ENCODE measurements at places on chromosomes 3 and 15.

GRCh38 chr3:190497811-190498210, 16.1 kb upstream of the IL1RAP start:
- DNase-seq: no peak

DNA sequence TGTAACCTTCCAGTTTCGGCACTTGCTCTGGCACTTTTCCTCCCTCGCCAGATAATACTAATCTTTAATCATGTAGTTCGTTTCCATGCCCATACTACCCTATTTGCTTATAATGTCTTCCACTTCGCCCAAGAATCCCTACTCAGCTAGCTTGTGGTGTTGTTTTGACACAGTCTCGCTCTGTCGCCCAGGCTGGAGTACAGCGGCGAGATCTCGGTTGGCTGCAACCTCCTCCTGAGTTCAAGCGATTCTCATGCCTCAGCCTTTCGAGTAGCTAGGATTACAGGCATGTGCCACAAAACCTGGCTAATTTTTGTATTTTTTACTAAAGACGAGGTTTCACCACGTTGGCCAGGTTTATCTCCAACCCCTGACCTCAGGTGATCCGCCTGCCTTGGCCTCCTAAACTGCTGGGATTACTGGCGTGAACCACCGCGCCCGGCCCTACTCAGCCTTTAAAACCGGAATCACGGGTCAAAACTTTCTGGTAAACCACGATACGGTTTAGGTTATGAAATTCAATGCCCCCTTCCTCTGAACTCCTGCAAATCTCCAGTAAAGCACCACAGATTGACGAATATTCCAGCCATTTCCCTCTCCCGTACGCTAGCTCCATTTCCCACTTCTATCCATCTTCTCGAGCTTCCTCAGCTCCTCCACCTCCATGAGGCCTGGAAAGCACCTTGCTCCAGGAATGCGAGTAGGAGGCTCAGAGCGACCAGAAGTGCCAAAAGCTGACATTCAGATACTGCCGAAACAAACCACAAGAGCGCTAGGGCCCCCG, 878 bp upstream of the RAD51 start:
- DNase-seq: peak; percentile 59

- DNase-seq: no peak
Measured at GRCh38 chr3:84074767-84075166, 884.0 kb upstream of the CADM2 start.

GRCh38 chr15:76380249-76380648, 43.7 kb downstream of the ISL2 start:
- DNase-seq: no peak

DNA sequence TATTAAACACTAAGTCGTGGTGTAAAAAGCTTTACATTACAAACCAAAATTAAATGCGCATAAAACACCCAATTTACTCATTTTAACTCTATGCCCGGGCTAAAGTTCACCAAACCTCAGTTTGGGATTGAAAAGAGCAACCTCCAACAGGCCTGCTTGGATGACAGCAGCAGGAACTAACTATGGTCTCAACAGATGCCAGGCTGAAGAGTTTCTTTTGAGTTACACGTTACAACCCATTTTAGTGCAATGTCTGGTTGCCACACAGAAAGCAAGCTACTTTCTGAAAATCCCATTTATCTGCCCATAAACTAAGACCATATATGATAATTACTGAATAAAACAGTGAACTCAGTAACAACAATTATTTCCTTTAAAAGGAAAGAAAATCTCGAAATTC, 2.2 kb downstream of the SATB1 start:
- DNase-seq: no peak

GRCh38 chr15:62457100-62457499, 292.0 kb upstream of the C2CD4B start:
- DNase-seq: no peak

GRCh38 chr3:184741798-184742675, 30.2 kb upstream of the MAGEF1 start:
- no peak for DNase-seq

DNA sequence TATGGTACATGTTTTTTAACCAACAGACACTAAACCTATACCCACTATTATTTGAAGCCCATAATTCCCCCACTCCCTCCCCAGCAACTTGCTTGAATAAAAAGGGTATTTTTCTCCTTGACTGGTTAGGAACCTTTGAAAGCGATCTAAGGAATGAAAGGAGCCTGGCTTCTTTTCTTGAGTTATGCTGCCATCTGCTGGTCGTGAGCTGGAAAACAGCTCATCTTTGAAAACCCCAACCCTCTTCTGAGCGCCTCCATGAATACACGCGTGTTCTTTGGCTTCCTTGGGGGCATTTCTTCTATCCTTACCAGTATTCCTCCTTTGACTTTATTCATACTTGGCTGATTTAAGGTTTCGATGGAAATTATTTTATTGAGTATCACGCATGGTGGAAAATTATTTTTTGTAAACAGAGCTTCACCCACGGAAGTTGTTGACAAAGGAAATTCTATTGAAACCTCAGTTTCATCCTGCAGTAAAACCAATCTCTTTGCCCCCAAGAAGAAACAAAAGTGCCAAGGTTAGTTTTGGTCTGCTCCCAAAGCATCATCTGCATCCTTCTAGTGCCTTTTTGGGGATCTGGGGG, 171.6 kb downstream of the SV2B start:
- DNase-seq: peak; percentile 73

DNA sequence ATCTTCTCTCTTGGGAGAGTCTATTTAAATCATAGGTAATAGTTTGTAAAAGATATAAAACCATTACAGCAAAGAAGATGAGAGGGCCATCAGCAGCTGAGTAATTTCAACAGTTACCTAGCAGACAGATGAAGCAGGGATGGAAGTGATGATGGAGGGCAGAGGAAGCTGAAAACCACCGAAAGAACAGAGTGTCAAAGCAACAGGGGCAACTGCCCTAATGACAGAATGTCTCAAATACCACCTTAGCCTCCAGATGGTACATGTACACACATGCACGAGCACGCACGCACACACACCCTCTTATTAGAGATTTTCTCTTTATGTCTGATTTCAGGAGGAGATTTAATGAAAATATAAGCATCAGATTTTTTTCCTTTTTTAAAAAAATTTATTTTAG, 64.5 kb downstream of the NEDD4 start:
- DNase-seq: no peak

- DNase-seq: no peak
Measured at GRCh38 chr3:24828551-24828950, 333.9 kb upstream of the THRB start.

DNA sequence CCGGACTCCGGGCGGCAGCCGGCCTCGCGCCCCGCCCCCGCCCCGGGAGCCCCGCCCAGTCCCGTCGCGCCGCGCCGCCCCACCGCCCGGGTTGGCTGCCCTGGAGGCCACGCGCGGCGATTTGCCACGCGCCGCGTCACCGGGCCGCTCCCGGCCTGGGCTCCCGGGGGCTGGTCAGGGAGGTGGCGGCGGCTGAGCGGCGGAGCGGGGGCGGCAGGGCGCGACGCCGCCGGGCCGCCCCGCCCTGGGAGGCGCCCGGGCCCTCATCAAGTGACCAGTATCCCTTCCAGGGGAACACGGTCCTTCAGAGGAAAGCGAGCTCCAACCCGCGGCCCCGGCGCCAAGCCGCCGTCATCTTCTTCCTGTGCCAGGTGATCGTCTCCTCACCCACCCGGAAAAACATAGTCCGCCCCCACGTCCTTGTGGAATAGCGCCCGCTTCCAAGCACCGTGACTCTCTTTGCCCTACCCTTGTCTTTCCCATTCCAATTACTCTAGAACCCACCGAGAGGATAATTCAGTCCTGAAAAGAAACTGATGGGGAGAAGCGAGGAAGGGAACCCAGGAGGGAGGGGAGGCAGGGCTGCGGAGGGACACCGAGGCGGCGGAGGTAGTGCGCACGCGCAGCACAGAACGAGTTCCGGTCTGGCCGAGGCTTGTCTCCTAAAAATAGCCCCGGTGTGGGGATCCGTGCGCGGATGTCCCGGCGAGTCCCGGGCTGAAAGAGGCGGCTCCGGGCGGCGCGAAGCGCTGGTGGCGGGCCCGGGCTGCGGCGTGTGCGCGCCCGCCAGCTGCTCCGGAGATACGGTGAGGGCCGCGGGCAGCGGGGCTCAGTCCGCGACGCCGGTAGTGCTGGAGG, at the start of gene MEF2A:
TSS of gene MEF2A (plus strand) at position 686 of the 858 bp plus-strand sequence. CDS start 67,136 bp downstream, outside the sequence.
- DNase-seq: peak; percentile 97

GRCh38 chr15:50232791-50233190, 32.7 kb downstream of the HDC start:
- DNase-seq: no peak

GRCh38 chr3:24272875-24273274, 221.8 kb downstream of the THRB start:
- no peak for DNase-seq

- peak; percentile 56 for DNase-seq
Measured at GRCh38 chr15:35078221-35078915, 6.7 kb downstream of the NANOGP8 start.

DNA sequence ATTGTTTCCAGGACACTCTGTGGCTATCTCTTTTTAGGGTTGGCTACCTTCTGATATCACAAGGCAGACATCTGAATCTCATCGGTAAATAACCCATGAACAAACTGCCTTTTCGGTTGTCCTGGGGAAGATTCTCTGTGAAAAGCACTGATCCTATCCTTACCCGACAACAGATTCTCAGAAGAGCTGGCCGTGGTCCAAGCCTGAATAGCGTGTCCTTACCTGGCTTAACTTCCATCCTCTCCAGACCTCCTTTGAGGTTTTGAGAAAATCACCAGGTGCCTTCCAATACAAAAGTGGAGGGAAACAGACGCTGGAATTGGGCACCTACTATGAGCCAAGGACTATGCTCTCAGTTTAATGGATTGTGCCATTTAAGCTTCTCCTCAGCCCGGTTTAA, 87.4 kb upstream of the ARHGEF3 start:
- no peak for DNase-seq

GRCh38 chr3:129936757-129937156, 37.8 kb upstream of the TRH start:
- DNase-seq: no peak

- no peak for DNase-seq
Measured at GRCh38 chr15:46265664-46266347, 631.0 kb downstream of the SQOR start.

- DNase-seq: no peak
Measured at GRCh38 chr15:50940506-50940905, 32.0 kb downstream of the AP4E1 start.

- DNase-seq: no peak
Measured at GRCh38 chr3:185959609-185960521, 22.1 kb upstream of the TRA2B start.

GRCh38 chr3:17985658-17986347, 243.4 kb upstream of the TBC1D5 start:
- no peak for DNase-seq

- DNase-seq: no peak
Measured at GRCh38 chr3:46188708-46189107, 19.4 kb downstream of the CCR1 start.

DNA sequence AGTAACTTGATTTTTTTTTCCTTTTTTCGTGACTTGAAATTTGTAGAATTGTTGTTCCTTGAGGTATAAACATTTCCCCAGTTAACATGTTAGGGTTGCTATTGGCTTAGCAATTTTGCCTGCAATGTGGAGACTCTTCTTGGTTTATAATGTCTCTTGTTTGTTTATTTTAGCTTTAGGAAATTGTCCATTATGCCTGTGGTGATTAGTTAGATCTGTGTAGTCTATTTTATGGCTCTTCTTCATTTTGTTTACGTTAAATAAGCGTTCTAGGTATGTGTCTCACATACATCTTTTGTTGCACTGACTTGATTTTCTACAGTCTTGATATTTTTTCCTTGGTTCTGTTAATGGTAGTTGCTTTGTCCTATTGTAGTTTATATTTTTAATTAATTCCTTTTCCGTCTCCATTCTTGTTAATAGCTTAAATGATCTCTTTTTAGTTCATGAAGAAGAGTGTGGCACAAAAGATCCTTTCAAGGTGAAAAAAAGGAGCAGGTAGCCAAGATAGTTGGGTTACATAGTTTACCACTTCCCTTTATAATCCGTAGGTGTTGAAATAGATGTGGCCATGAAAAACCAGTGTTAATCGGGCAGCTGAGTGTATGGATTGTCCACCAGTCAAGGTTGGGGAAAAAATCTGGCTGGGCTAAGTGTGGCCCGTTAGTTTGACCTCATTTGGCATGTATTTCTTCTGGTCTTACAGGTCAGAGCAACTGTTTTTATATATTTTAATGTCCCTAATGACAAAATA, 12.1 kb downstream of the IQGAP1 start:
- DNase-seq: no peak

DNA sequence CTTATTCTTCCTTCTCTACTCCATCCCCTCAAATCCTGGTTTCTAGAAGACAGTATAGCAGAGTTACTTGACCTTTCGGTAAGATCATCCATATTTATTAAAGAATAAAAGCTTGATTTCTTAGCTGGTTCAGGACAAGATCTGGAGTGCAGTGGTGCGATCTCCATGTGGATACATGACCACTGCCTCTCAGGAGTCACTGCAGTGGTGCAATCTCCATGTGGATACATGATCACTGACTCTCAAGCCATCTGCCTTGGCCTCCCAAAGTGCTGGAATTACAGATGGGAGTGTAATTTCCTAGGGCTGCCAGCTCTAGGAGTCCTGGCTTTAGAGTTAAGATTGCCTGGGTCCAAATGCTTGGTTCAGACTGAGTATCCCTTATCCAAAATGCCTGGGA, 16.5 kb downstream of the LARP6 start:
- no peak for DNase-seq

- no peak for DNase-seq
Measured at GRCh38 chr3:14533457-14533958, 6.6 kb downstream of the GRIP2 start.

GRCh38 chr3:65639444-65639843, 399.3 kb downstream of the MAGI1 start:
- no peak for DNase-seq

- no peak for DNase-seq
Measured at GRCh38 chr3:43024181-43024885, 45.2 kb downstream of the GASK1A start.

GRCh38 chr3:8539419-8539818, 37.8 kb downstream of the LMCD1 start:
- no peak for DNase-seq

- DNase-seq: no peak
Measured at GRCh38 chr15:100672959-100673358, 70.6 kb downstream of the ASB7 start.

GRCh38 chr3:96657710-96658109, 156.7 kb upstream of the EPHA6 start:
- no peak for DNase-seq

DNA sequence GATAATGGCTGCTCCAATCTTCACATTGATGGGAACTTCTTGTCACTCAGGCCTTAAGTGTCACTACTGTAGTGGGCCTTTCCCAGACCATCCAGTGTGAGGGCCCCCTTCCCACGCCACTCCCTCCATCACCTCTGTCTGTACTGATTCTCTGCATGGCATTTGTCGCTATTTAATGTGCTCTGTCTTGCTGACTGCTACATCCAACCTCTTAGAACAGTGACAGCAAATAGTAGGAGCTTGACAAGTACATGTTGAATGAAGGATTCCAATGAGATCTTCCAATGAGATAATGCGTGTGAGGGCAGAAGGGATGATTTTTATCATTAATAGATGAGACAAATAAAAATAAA, 5.6 kb upstream of the CCR9 start:
- DNase-seq: no peak
